ENCODE measurements at places on chromosomes 4 and X. TPM values are rescaled to one million over a fixed set of nuclear protein-coding genes. Genes with fewer than 3 reads are reported as not detected.

The NMU gene
- not detected for total RNA-seq

The TNIP3 gene
- 0.22 TPM for total RNA-seq

The LINC00632 gene
- 5.3 TPM for total RNA-seq

The LDB2 gene
- total RNA-seq = 21.5 TPM

The CRMP1 gene
- under 0.01 TPM for total RNA-seq

The CWH43 gene
- not detected for total RNA-seq

The NPY1R gene
- 0.43 TPM for total RNA-seq

The NLRP2B gene
- total RNA-seq = not detected

The CT47B1 gene
- not detected for total RNA-seq

The TMEM156 gene
- total RNA-seq = 3.7 TPM

The STAP1 gene
- total RNA-seq = not detected

The TMEM31 gene
- total RNA-seq = not detected

The ZCCHC18 gene
- 0.29 TPM for total RNA-seq

All from placental pericyte (primary cell).